ENCODE measurements at places on chromosomes 13 and 19.

GRCh38 chr19:50478901-50479715, 2.5 kb upstream of the GARIN5A start:
- DNase-seq: no peak

GRCh38 chr19:46530636-46531035, 35.0 kb upstream of the PNMA8B start:
- no peak for DNase-seq

DNA sequence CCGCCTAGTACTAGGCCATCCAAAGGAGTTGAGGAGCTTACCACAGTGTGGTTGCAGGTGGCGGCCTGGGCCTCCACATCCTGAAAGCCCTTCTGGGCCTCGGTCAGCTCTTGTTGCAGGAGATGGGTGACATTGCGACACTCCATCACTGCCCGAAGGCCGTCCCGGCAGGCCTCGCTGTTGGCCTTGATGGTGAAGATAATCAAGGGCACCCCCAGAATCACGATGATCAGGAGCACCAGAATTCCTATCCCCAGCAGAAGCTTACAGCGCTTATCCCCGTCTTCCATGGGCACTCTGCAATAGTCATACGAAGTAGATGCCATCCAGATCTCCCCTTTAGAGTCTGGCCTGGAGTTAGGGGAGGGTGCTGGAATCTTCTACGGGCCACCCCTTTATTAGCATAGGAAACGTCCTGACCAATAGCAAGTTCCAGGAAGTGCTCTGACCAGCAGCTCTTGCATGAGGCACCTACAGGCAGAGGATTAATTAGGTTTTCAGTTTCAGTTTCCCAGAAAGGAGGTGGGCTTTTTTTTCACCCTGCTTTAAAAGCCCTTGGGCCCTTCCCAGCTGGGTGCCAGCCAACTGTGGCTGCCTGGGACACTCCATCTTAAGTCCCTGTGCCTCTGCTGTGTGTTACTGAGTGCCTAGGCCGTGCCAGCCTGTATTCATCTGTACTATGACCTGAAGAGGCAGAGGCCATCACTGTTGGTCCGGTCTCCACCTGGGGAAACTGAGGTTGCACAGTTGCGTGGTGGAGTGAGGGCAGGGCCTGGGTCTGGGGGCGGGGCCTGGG, at the start of gene BST2:
Gene BST2, minus strand, starts transcription at position 381 of the 796 bp plus-strand sequence. Its CDS starts 55 bp downstream, at position 326.
- no peak for DNase-seq

DNA sequence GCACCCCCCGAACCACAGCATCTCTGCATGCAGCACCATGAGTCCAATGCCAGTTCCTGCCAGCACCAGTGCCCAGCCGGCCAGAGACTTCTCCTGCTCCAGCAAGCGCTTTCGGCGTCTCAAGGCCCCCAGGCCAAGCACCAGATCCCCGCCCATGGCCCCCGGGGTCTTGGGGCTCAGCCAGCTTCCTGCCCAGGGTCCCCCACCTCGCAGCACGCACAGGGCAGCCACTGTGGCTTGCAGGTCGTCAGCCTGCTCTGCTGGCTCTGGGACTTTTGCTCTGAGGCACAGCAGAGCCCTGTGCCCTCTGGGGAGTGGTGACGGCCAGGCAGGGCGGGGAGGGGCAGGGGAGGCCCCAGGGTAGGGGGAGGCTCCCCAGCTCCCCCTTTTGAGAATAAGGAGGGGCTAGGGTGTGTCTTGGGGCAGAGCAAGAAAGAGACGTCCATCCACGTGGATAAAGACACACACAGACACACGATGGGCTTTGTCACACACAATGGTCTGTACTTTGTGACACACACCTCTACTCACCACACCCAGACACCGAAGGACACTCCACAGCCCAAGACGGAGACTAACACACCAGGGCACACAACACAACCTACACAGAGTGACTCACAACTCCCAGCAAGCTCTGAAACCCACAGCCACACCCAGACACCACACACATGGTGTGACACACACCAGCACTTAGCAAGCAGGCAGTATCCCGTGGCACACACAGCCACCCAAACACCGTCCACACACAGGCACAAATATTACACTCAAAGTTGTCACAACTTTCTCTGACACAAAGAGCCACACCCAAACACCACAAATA, at the start of gene KCNN4:
Gene KCNN4, minus strand, starts transcription at position 268 of the 820 bp plus-strand sequence. Its CDS starts 112 bp downstream, at position 156.
- DNase-seq: peak; percentile 39

GRCh38 chr19:36514012-36514612, 14.0 kb downstream of the ZNF260 start:
- no peak for DNase-seq
